Prostate gland (tissue), 2 donors: ENCODE measurements at places on chromosomes 7 and 10. TPM values are rescaled to one million over a fixed set of nuclear protein-coding genes. Genes with fewer than 3 reads are reported as not detected.

DNA sequence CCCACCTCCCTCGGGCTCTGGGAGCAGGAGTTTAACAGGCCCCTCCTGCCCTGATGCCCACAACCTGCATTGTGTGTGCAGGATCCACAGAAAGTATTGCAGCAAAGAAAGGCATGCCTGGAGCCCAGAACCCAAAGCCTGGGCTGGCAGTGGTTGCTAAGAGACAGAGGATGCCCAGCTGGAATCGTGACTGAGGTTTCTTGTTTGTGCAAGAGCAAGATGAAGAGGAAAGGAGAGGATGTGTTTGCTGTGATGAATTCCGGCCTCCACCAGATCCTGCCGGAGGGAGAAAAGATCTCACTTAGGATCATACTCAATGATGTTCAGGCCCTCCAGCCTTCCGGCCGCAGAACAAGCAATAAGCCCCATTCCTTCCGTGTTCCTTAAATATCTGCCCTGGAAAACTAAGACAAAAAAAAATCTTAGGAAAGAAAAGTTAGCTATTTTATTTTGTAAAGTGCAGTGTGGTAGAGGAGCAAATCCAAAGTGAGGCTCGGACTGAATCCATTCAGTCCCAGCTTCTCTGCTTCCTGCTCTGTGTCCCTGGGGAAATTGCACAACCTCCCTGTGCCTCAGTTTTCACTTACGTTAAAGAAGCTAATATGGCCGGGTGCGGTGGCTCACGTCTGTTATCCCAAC is 57.1 kb downstream of the SLIT1 start:
- H3K4me1 ChIP-seq: no peaks in the 10 kb centered on the region
- no peak for DNase-seq
- no peak overlapping the region for H3K4me3 ChIP-seq

The SFTPA1 gene
- total RNA-seq: not detected

The CDNF gene
- 15.8 TPM for total RNA-seq

The ANXA8L1 gene
- total RNA-seq: 15.0 TPM

The AOC1 gene
- 3.1 TPM for total RNA-seq
